Hypothalamus (tissue), 51 donors: ENCODE measurements at places on chromosomes 16 and 17.

DNA sequence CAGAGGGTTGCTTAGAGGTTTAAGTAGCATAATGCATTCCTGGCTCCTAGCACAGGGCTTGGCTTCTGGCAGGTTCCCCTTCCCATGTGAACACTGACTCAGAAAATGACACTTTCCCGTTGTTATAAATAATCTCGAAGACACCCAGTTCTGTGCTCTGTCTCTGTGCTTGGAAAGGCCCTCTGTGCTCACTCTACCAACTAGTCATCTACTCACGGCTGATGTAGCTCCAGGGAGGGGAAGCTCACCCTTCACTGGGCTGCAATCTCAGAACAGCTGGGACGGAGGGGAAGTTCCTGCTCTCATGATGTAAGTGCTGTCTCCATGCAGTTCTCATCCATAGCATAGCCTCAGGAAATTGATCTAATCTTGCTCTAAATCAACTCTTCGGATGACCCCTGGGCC is 230.5 kb upstream of the ASIC2 start:
- DNase-seq: no peak

GRCh38 chr17:76534831-76535732 is 2.4 kb downstream of the CYGB start:
- no peak for DNase-seq

- no peak for DNase-seq
Observed at GRCh38 chr16:19112099-19112407, 1.7 kb upstream of the ITPRIPL2 start.

- no peak for DNase-seq
Observed at GRCh38 chr16:15899538-15900100, 11.2 kb upstream of the CEP20 start.

DNA sequence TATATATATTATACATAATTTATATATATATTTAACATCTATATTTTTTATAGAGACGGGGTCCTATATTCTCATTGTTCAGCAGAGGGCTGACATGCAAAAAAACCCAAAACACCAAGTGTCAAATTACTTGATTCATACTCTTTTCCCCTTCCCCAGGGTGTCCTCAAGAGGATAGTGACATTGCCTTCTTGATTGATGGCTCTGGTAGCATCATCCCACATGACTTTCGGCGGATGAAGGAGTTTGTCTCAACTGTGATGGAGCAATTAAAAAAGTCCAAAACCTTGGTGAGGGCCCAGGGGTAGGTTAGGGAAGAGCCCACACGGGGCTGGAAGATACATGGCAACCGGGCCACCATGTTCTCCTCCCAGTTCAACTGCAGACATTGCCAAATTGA is 11.0 kb downstream of the ITGAM start:
- no peak for DNase-seq

DNA sequence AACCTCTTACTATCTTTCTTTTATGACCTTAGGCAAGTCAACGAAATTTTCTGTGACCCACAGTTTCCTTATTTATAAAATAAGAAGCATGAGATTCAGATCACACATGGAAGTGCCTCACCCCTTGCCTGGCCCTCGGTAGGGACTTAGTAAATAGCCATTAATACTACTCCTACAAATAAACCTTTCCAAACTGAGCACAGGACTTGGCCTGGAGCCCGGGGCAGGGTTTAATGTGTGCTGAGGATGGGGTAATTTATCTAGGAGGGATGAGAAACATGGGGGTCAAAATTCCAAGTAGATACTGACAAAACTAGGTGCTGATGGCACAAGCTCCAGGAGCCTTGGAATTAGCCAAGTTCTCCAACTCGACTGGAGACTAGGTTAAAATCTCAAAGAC is 35.0 kb downstream of the PITPNC1 start:
- no peak for DNase-seq

GRCh38 chr16:30092373-30093010 is 768 bp upstream of the TBX6 start:
- DNase-seq: peak; percentile 70

- no peak for DNase-seq
Observed at GRCh38 chr16:52755396-52755795, 208.5 kb upstream of the TOX3 start.

DNA sequence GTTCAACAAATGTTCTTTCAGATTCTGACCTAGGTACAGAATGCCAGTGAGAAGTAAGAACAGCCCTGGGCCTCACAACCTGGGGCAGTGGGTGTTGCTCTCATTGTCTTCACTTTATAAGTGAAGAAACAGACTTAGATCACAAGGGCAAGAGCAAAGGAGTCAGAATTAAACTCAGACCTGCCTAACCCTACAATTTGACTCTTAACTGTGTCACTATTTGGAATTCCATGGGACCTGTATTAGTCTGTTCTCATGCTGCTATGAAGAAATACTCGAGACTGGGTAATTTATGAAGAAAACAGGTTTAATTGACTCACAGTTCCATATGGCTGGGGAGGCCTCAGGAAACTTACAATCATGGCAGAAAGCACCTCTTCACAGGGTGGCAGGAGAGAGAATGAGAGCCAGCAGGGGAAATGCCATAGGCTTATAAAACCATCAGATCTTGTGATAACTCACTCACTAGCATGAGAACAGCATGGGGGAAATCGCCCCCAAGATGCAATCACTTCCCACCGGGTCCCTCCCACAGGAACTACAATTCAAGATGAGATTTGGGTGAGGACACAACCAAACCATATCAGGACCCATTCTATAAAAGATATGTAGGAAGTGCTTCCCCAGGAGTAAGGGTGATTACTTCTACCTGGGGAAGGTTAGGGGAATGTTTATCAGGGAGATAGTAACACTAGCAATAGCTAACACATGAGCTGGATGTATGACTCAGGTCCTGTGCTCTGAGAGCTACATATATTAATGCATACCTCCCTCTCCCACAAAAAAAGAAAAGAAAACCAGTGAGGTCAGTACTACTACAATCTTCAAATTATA is 270.1 kb downstream of the SOX9 start:
- DNase-seq: no peak

- DNase-seq: no peak
Observed at GRCh38 chr17:16381496-16381820, 567 bp downstream of the UBB start.

- DNase-seq: no peak
Observed at GRCh38 chr17:58252141-58252540, 13.8 kb downstream of the LPO start.

- DNase-seq: no peak
Observed at GRCh38 chr16:19094542-19095365, 19.0 kb upstream of the ITPRIPL2 start.

DNA sequence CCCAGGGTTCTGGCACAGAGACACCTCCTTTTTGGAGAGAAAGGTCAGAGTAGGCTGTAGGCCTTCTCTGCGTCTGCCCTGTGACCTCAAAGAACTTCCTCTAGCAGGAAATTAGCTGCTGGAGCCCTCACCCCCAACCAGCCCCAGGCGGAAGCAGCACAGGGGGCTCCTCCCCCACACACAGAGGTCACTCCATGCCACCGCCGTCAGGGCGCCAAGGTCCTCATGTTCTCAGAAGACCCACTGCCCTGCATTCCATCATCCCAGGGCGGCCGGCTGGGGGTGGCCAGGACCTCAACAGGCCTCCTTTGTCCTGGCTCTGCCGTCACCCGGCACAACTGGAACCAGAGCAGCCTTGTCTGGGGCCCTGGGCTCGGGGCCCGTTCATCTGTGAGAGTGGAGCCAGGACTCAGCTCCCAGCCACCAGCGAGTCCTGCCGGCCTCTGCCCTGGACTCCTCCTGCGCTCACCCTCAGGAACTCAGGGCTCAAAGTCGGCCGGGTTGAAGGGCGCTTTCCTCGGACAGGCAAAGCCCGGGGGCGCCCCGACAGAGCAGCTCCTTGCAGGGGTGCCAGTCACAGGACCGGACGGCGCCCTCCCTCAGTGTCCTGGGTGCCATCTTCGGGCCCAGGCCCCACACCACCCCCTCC is 1.2 kb downstream of the TMC6 start:
- DNase-seq: peak; percentile 87

DNA sequence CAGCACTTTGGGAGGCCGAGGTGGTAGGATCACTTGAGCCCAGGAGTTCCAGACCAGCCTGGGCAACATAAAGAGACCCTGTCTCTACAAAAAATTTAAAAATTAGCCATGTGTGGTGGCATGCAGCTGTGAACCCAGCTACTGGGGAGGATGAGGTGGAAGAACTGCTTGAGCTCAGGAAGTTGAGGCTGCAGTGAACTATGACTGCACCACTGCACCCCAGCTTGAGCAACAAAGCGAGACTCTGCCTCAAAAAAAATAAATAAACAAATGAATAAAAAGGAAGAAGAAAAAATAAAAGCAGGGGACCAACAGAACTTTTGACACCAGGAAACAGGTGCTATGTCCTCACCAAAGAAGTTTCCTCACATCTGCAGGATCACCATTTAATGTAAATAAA is 14.2 kb downstream of the TERF2 start:
- DNase-seq: no peak

- DNase-seq: no peak
Observed at GRCh38 chr16:22789281-22789945, 24.5 kb upstream of the HS3ST2 start.

DNA sequence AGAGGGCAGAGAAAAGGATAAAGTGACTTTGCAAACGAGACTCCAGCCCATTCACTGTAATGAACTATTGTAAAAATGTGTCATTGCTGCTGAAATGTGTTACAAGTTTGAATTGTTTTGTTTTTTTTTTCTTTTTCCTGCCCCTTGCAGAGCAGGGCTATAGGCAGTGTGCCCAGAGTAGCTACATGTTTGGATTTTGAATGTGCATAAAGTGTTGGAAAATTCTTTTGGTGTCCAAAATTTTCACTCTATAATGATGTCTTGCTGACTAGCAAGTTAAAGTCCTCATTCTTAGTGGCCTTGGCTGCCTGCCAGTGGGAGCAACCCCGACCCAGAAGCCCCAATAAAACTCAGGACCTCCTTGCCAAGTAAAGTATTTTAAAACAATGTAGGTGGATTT is 66.5 kb downstream of the IGF2BP1 start:
- DNase-seq: peak; percentile 45

GRCh38 chr17:78141437-78142118 is 4.6 kb upstream of the C17orf99 start:
- no peak for DNase-seq

GRCh38 chr17:52546493-52546892 is 388.0 kb upstream of the CA10 start:
- no peak for DNase-seq

DNA sequence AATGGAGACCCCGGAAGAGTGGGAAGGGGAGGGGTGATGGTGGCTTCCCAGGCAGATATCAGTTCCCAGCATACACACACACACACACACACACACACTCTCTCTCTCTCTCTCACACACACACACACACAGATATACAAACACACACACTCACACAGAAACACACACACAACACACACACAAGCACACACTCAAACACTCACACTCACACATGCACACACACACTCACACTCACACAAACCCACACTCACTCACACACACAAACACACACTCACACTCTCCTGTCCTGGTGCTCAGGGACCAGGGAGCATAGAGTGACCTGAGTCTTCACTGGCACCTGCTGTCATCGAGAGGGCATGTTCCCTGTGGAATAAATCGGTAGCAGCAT is 5.6 kb downstream of the CA4 start:
- no peak for DNase-seq

DNA sequence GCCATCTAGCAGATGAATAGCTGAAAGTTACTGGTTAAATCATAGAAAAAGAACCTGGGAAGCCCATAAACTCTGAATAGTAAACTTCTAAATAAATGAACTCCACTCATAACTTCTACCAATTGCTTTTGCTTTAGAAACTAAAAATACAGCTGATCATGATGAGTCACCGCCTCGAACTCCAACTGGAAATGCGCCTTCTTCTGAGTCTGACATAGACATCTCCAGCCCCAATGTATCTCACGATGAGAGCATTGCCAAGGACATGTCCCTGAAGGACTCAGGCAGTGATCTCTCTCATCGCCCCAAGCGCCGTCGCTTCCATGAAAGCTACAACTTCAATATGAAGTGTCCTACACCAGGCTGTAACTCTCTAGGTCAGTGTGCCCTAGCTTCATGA is 9.7 kb downstream of the KAT7 start:
- DNase-seq: no peak

- DNase-seq: no peak
Observed at GRCh38 chr16:29023279-29024277, 38.7 kb downstream of the LAT start.

DNA sequence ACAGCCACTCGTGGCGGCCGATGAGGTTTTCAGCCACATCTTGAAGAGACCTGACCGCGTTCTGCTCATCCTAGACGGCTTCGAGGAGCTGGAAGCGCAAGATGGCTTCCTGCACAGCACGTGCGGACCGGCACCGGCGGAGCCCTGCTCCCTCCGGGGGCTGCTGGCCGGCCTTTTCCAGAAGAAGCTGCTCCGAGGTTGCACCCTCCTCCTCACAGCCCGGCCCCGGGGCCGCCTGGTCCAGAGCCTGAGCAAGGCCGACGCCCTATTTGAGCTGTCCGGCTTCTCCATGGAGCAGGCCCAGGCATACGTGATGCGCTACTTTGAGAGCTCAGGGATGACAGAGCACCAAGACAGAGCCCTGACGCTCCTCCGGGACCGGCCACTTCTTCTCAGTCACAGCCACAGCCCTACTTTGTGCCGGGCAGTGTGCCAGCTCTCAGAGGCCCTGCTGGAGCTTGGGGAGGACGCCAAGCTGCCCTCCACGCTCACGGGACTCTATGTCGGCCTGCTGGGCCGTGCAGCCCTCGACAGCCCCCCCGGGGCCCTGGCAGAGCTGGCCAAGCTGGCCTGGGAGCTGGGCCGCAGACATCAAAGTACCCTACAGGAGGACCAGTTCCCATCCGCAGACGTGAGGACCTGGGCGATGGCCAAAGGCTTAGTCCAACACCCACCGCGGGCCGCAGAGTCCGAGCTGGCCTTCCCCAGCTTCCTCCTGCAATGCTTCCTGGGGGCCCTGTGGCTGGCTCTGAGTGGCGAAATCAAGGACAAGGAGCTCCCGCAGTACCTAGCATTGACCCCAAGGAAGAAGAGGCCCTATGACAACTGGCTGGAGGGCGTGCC is 30.1 kb downstream of the CIITA start:
- DNase-seq: no peak

DNA sequence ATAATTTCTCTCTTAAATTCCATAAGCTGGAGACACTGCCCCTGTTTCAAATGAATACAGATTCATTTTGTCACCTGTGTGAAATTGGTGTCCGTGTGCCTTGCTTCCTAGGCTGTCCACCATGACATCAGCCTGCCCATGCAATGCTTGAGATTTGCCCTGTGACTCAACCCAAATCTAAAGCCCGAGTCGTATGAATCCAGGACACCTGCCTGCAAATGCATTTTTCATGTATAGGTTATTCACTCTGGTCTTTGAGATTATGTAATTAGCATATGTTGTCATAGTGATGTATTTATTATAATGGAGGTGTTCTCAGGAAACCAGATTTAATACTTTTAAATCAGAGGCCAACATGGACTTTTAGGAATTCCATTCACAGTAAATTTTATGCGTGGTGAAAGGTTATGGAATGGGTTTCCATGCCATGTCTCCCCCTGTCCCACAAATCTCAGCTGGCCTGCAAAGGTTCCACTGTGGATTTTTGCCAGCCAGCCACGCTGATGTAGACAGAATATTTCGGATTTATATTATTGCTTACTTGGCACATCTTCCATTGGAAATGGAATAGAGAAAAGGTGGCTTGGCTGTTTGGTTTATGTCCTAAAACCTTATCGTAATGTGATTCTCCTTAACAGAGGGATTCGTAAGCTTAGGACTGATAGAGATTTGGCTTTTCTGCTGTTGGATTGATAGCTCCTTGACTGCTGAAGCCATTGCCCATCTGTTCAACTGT is 551.1 kb downstream of the WWOX start:
- DNase-seq: no peak

- DNase-seq: peak; percentile 3
Observed at GRCh38 chr16:13110124-13110796, 208.9 kb downstream of the SHISA9 start.
